ENCODE measurements at places on chromosomes 12 and 14. TPM values are rescaled to one million over a fixed set of nuclear protein-coding genes. Genes with fewer than 3 reads are reported as not detected.
A peak's percentile ranks its signal among the peaks of the same experiment; 100 is the strongest.

The ASCL1 gene
- 37.3 TPM for polyA plus RNA-seq

GRCh38 chr14:36773558-36773957 is 111.9 kb downstream of the PAX9 start:
- no peaks in the 10 kb centered on the region for H3K27me3 ChIP-seq
- no peak for DNase-seq
- no peaks in the 10 kb centered on the region for H3K36me3 ChIP-seq
- no peaks in the 10 kb centered on the region for H3K4me1 ChIP-seq

DNA sequence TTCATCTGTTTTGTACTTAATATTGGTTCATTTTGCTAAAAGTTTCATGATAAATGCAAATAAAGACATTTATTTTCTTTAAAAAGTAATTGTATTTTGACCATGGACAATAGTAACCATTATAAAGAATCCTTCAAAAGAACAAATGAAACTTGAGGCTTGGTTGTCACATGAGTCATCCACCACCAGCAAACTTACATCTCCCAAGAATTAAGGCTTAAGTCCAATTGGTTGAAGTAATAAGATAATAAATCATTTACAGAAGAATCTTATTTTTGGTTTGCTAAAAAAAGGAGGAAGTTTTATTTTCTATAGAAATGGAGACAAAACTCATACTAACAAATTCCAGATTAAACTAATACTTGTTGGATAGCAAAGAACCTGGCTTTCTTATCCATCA is 84.8 kb upstream of the KITLG start:
- no peaks in the 10 kb centered on the region for H3K27me3 ChIP-seq
- H3K27ac ChIP-seq = no peak overlapping the region
- H3K4me1 ChIP-seq = no peaks in the 10 kb centered on the region
- DNase-seq = no peak

DNA sequence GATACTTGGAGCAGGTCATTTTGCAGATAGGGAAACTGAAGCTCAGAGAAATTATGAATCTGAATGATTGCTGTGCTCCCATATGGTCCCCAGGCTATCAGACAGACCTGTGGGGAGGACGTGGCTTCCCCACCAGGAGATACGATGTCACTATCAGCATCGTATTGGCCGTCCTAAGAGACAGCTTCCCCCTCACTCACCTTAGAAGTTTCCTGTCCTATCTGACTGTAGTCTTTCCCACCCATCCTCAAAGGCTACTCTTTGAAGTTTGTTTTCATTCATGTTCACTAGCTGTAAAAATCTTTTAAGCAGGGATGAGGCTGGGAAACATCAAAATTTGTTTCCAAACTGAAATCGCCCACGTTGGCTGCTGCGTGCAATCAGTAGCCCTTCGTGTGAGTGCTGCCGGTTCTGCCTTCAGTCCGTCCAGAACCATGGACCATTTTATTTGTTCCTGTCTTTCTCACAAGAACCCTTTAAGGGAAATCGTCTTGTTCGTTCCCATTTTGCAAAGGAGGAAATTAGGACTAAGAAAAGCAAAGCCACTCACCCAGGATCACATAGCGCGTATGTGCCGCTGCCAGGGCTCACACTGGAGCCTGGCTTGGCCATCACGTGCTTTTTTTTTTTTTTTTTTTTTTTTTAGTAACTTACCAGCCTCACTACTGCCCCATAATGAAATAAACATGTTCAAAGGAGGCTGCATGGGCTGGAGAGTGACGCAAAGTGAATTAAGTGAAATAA is 1.0 kb upstream of the KDM2B start:
- H3K4me1 ChIP-seq = peaks cover 50% of the 10 kb centered on the region
- no peaks in the 10 kb centered on the region for H3K27me3 ChIP-seq
- no peak for DNase-seq
- peak overlapping the region; percentile 70 for H3K27ac ChIP-seq

DNA sequence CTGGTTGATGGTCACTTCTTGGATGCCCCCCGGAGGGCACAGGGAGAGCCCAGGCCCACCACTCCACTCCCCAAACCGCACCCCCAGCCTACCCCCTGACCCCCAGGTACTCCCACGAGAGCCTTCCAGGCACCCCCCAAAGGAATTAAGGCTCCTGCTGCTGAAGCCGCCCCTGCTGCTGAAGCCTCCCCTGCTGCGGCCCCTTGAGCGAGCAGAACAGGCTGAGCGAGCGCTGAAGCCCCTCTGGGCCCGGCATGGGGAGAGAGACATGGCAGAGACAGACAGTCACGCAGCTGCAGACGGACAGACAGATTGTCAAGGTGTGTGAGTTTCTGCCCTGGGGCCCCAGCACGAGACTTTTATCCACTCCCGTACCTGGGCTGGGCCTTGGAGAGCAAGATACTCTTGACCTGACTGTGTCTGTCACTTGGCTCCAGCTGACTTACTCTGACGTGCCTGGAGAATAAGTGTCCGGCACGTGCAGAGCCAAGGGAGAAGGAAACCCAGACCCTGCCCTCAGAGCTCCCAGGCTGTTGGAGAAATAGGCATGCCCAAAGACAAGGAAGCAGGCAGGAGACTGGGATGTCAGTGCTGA is at the start of gene KRT78:
KRT78 (minus strand) TSS at position 334 of the 595 bp plus-strand sequence; CDS start at position 270, 64 bp downstream.
- H3K4me1 ChIP-seq = no peaks in the 10 kb centered on the region
- H3K27me3 ChIP-seq = peaks cover 2% of the 10 kb centered on the region
- no peaks in the 10 kb centered on the region for H3K36me3 ChIP-seq
- no peak within 1 kb of the TSS for H3K4me3 ChIP-seq

The GDF3 gene
- 1.1 TPM for polyA plus RNA-seq

The BDKRB2 gene
- polyA plus RNA-seq = 1.4 TPM

DNA sequence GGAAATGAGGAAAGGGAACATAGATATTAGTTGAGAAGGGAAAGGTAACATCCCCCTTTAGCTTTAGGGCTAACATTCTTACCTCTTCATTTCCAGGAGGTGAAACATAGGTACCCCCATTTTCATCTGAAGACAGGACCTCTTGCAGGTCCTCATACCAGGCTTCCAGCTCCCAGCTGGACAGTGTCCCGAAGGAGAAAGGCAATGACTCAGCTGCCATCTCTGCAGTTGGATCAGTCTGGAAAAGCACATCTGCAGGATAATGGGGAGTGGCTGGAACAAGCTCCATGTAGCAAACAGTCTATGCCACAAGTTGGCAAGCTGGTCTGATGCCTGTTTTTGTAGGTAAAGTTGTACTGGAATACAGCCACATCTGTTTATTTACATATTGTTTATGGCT is 3.1 kb downstream of the DDIT3 start:
- no peak overlapping the region for H3K4me3 ChIP-seq
- no peak for DNase-seq
- H3K27me3 ChIP-seq = no peaks in the 10 kb centered on the region
- H3K4me1 ChIP-seq = peaks cover 31% of the 10 kb centered on the region

The PLEK2 gene
- polyA plus RNA-seq = 1.0 TPM

GRCh38 chr12:124603100-124603541 is 35.7 kb upstream of the NCOR2 start:
- no peaks in the 10 kb centered on the region for H3K36me3 ChIP-seq
- DNase-seq = no peak
- no peak overlapping the region for H3K4me3 ChIP-seq
- peak overlapping the region; percentile 54 for H3K27ac ChIP-seq
- H3K27me3 ChIP-seq = no peaks in the 10 kb centered on the region

DNA sequence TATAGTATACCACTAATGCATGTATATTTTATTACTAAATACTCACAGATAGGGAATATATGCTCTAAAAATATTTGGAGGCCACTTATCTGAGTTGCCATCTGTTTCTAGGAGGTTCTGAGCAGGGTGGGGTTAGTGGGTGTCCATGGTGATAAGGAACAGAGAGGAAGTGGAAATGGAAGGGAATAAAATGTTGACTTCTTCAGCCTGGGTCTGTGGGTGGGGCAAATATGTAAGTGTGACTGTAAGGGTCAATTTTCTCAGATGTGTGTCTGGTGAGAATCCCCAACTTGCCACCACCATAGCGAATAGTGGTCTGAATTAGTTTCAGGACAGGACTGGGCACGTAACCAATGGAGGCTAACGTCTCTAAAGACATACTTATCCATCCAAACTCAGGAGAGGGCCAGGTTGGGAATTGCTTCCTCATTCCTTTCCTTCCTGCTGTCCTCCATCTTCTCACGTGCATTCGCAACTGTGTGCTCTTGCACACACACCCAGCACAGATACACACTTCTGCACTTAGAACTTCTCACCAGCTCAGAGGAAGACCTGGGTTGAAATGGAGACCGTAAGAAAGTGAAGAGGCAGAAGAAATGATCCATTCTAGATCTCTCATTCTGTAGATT is 54.2 kb upstream of the GZMB start:
- no peaks in the 10 kb centered on the region for H3K4me1 ChIP-seq
- H3K27me3 ChIP-seq = no peaks in the 10 kb centered on the region
- H3K27ac ChIP-seq = no peak overlapping the region
- H3K4me3 ChIP-seq = no peak overlapping the region
- H3K36me3 ChIP-seq = no peaks in the 10 kb centered on the region

The COX8C gene
- polyA plus RNA-seq = 0.30 TPM
